ENCODE measurements at places on chromosomes 12 and 14.

- DNase-seq, result no peak
Measured at GRCh38 chr12:29273178-29273843, 107.7 kb downstream of the ERGIC2 start.

- DNase-seq, result no peak
Measured at GRCh38 chr12:26088998-26089397, 35.8 kb downstream of the BHLHE41 start.

GRCh38 chr14:97106609-97107008 is 309.4 kb downstream of the VRK1 start:
- DNase-seq, result no peak

DNA sequence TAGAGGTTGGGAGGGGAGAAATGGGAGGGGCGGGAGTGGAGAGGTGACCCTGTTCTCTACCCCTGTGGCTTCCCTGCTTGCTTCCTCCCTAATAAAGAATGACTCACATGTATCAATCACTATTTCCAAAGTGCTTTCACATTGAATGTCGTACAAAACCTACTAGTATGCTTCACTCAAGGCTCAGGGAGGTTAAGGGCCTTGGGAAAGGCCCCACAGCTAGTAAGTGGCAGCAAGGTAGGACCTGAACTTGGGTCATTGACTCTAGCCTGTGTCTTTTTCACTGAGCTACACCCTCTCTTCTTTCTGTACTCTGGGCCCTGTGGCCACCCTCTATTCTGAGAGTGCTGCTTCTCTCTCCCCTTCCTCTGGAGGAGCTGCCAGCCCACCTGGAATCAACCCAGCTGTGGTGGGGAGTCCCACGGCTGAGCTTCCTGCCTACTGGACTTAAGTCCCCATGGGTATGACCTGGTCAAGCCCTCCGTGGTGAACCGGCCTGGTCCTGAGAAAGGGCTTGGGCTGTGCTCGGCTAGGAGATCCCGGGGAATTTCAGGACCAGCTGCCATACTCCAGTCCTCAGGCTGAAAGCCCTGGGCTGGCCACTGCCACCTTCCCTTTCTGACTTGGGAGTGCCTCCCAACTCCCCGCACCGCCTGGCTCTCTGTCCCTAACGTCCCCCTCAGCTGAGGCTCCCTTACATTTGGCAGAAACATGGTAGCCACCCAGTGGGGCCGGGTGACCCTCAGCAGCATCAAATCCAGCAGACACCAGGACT is 13.0 kb downstream of the SLC48A1 start:
- no peak for DNase-seq

GRCh38 chr12:106883426-106883825 is 72.3 kb upstream of the TMEM263 start:
- no peak for DNase-seq

GRCh38 chr12:109650808-109651207 is 62.8 kb upstream of the FAM222A start:
- no peak for DNase-seq

GRCh38 chr12:101596172-101596571 is 1.4 kb downstream of the MYBPC1 start:
- DNase-seq, result no peak

DNA sequence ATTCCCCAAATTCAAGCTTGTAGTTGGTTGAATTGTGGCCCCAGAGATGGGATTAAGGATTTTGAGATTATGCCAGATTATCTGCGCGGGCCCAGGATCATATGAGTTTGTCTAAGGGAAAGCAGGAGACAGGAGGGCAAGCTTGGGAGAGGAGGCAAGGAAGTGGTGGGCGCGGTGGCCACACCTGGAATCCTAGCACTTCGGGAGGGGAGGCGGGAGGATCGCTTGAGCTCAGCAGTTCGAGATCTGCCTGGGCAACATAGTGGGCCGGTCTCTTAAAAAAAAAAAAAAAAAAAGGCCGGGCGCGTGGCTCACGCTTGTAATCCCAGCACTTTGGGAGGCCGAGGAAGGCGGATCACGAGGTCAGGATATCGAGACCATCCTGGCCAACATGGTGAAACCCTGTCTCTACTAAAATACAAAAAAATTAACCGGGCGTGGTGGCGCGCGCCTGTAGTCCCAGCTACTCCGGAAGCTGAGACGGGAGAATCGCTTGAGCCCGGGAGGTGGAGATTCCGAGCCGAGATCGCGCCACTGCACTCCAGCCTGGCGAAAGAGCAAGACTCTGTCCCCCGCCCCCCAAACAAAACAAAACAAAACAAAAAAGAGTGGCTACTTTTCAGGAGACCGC is 881 bp upstream of the PUS1 start:
- DNase-seq, result no peak

- DNase-seq, result no peak
Measured at GRCh38 chr12:1912580-1913376, 5.7 kb downstream of the CACNA2D4 start.

DNA sequence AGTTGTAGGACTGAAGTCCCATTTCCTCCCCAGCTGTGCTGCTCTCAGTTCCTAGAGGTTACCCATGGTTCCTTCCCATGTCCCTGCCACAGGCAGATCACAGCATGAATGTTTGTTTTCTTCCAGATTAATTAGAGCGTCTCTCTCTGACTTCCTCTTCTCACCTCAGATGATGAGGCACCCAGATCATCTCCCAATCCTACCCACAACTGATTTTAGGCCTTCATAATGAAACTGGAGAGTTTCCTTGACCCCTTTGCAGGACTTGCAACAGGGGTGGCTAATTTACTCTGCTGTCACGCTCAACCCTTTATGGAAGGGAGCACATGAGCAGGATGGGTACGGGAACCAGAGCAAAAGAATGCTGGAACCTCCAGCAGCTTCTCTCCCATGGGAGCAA is 32.1 kb upstream of the TXNRD1 start:
- DNase-seq, result no peak

GRCh38 chr14:102192840-102193502 is 53.3 kb downstream of the WDR20 start:
- no peak for DNase-seq

DNA sequence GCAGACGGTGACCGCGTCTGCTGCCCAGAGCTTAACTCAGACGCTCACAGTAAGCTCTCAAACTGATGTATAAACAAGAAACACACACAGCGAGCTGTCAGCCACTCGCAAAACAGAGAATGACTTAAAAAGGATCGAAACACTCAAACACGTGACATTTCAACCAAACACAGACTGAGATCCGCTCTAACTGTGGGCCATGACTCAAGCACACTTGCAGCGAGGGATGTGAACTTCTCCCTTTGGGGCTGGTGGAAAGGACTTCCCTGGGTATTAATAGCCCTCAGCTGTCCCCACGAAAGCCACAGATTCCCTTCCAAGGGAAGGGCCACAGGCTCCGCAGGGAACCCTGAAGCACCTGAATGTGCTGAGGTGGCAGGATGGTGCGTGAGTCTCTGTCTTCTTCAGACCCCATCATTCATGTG is 29.1 kb downstream of the CCDC88C start:
- DNase-seq, result no peak

DNA sequence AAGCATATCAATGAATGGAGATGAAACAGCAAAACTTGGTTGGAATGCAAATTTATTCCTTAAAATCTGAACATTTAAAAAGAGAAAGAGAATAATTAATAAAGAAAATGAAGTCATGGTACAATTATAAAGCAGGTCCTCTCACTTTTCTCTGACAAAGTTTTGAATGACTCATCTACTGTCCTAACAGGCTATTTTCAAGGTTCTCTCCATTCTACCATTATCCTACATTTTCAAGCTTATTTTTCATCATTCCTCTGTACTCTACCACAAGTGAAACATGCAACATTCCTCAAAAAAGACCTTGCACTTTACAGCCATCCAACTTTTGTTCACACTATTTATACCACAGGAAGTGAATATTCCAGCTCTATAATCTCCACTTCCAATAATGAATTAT is 36.9 kb upstream of the AP4S1 start:
- no peak for DNase-seq

- DNase-seq, result no peak
Measured at GRCh38 chr12:127650626-127651025, 616.3 kb upstream of the TMEM132C start.

GRCh38 chr12:25241167-25242020 is 9.3 kb downstream of the KRAS start:
- DNase-seq, result peak; percentile 35

DNA sequence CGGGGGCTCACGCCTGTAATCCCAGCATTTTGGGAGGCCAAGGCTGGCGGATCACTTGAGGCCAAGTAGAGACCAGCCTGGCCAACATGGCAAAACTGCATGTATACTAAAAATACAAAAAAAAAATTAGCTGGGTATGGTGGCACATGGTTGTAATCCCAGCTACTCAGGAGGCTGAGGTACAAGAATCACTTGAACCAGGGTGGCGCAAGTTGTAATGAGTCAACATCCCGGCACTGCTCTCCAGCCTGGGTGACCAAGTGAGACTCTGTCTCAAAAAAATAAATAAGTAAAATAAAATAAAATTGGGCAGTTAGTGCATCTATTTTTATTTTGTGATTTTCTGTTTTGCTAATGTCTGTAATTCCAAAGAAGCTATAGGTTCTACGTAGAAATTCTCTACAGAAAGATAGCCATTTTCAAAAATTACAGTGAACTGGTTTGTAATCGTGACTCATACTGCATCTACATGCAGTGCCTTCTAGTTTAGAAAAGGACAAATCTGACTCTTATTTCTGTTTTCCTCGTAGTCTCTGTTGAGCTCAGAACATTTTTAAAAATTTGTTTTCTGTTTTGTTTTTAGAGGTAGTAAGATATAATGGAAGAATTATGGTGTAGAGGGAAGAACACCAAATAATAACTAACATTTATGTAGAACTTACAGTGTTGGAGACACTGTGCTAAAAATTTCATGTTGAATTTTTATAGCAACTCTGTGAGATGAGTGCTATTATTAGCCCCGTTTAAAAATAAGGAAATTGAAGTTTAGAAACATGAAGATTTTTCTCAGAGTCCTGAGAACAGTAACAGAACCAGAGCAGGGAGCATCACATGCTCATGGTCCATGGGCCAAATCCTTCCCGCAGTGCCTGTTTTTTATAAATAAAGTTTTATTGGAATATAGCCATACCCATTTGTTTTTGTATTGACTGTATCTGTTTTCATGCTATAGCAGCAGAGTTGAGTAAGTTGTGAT is 201.2 kb downstream of the SYNE2 start:
- no peak for DNase-seq

DNA sequence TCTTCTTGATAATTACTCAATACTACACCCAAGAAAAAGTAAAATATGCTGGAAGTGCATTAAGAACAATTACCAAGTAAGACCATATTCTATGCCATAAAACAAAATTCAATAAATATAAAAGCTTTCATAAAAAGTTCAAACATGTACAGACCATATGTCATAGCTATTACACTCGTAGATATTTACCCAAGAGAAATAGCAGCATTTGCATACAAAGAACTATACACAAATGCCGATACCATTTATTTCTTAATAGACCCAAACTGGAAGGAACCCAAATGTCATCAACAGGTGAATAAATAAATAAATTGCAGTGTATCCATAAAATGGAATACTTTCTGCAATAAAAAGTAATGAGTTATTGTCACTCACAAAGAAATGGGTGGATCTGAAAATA is 78.3 kb upstream of the SLC16A7 start:
- peak; percentile 65 for DNase-seq

DNA sequence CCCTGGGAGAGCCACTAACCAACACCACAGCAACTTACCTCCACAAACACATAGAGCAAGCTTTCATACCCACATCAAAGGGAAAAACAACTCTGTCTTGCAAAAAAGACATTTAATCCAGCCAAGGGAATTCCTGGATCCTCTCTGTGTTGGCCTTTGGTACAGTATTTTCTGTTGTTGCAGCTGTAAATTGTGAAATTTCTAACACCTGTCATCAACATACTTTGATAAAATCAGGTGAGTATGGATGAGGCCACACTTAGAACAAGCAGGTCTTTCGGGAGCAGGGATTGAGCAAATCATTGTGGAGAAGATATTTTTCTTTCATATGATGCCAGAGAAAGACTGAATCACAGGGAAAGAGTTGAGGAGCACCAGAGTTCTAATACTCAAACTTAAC is 89.3 kb downstream of the SPTSSA start:
- no peak for DNase-seq

GRCh38 chr12:106072751-106073150 is 66.0 kb downstream of the NUAK1 start:
- no peak for DNase-seq

GRCh38 chr12:115885040-115885690 is 392.3 kb downstream of the MED13L start:
- DNase-seq, result peak; percentile 96

DNA sequence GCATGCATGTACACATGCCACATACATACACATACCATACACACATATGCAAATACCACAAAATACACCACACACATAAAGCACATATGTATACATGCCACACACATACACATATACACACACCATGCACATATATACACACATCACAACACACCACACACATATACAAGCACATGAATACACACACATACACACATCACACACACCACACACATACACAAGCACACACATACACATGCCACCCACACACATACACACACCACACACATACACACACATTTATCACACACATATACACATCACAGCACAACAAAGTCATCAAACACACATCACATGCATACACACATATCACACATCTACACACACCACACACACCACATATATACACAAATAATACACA is 1108.5 kb downstream of the GALC start:
- DNase-seq, result no peak

- DNase-seq, result no peak
Measured at GRCh38 chr14:86179980-86180379, 650.0 kb downstream of the FLRT2 start.

GRCh38 chr14:101379842-101380241 is 181.5 kb upstream of the DIO3 start:
- no peak for DNase-seq

DNA sequence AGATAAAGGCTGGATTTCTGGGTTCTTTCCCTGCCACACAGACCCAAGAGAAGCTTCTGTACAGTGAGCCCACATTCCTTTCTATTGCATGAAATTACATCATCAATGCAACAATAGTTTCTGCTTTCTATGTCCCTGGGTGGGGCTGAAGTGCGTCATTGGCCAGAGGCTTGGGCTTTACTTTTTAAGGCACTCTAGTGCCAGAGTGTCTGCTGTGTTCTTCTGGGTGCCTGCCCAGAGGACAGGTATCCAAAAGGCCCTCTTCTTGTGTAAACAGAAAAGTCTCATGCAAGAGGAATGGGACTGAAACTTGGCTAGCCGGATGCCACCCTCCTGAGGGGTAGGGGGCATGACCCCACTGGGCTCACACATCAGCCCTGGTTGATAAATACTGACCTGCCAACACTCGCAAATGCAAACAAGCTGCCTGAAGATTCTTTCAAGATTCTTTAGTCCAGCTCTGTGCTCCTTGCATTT is 5.9 kb downstream of the KRT86 start:
- DNase-seq, result no peak

GRCh38 chr14:99718031-99718810 is 34.1 kb downstream of the CYP46A1 start:
- no peak for DNase-seq

All from NCI-H1105 treated with DMSO at 0.1 percent for 48 hours (cell line).